ENCODE measurements at places on chromosomes 3 and 15.

DNA sequence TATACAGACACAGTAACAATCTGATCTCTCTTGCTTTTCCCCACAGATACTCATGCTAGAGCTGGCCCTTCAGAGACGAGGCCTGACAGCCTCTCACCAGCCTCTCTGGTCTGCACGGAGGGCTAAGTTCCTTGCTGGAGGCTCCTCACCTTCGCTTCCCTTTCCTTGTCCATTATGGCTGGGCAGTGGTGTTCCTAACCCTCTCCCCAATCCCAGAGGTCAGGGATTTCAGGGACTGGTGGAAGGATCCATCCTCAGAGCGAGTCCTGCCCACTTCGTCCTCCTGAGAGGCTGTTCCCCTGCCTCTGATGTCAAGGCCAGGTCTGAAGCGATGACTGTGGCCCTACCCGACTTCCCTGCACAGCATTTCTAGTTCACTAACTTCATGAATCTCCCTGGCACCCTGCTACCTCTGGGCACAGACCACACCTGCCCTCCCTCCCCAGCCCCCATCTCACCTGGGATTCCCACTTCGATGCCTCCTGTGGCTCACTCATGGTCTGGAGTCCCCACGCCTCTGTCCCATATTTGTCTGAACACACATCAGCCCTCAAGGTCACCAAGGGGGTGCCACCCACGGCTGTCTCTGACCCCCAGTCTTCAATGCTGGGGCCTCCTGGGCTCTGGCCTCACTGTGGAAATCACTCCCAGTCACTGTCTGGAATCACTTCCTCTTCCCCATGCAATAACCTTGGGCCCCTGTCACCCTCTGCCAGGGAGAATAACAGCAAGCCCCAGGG lies 124.9 kb upstream of the PRR20G start:
- DNase-seq, result no peak

GRCh38 chr3:194287977-194288706 lies 63.0 kb downstream of the CPN2 start:
- no peak for DNase-seq

DNA sequence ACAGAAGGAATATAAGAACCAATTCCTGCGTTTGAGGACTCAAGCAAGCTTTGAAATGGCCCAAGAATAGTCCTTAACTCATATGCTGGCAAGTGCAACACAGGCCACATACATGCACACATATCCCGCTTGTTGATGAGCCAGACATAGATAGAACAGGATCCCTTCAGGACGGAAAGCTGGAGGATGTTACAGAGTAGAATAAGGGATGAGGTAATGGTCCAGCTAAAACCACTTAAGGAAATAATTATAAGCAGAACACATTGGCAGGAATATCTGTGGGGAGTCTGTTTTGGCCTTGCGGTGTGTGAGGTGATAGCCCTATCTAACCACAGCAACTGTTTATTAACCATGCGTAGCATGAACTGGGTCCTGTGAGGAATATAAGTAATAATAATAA lies 25.0 kb downstream of the SCG3 start:
- no peak for DNase-seq

GRCh38 chr3:98914210-98915080 lies 12.9 kb upstream of the DCBLD2 start:
- no peak for DNase-seq

GRCh38 chr15:59410391-59410896 lies 27.5 kb upstream of the FAM81A start:
- DNase-seq, result no peak

GRCh38 chr3:85535517-85535916 lies 576.7 kb downstream of the CADM2 start:
- no peak for DNase-seq

DNA sequence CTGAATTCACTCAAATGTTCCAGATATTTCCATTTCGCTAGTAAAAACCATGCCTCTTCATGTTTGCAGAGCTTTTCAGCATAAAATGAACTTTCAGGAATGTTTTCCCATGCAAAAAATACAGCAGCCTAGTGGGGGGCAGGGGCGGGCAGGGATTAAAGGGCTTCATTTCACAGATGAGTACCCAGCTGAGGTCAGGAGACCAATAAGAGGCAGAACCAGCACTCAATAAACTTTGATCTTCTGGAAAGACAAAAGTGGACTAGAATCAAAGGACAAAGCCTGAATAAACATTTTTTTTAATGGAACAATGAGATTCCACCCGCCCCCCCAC lies 8.0 kb downstream of the KLHL25 start:
- no peak for DNase-seq

DNA sequence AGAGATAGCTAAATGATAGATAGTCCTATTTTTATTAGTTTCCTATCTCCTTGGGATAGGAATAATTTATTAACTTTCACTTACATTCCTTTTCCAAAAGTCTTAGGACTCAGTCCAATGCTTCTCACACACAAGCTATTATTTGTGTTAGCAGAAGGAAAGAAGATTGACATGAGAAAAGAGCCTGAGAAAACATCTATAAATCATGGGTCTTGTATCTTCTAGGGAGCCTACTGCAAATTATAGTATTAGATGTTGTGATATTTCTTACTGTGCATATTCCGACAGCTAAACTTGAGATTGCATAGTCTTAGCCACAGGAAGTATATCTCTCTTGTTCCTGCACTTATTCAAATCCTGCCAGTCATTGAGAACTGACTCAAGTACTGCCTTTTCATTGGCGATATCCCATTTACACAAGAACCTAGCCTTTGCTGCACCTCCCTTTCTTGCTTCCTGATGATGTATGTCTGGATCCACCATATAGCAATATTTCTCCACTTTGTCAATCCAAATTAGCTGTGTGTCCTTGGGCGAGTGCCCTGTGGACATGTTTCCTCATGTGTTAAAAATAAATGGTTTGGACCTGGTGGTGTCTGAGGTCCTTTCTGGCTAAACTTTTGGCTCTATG lies 245.1 kb upstream of the LMCD1 start:
- DNase-seq, result no peak

DNA sequence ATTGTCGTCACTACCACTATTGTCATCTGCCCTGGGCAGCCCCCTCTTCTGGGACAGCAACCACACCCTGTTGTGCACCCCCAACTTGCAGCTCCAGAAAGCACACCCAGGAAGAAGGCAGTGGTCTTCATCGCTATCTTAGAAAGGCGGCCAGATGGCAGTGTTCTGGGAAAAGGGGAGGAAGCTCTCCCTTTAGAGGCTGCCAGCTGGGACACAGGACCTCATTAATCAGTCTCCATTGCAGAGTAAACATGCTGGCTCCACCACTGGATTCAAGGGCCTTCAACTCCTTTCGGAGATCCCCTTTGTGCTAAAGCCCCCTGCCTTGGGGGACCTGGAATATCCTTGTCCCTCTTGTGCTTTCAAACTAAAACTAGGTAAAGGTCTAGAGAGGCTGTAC lies 199.3 kb upstream of the LINGO1 start:
- DNase-seq, result no peak

GRCh38 chr3:79902151-79902550 lies 134.4 kb upstream of the ROBO1 start:
- DNase-seq, result no peak

GRCh38 chr3:8827641-8828040 lies 58.2 kb upstream of the OXTR start:
- no peak for DNase-seq

DNA sequence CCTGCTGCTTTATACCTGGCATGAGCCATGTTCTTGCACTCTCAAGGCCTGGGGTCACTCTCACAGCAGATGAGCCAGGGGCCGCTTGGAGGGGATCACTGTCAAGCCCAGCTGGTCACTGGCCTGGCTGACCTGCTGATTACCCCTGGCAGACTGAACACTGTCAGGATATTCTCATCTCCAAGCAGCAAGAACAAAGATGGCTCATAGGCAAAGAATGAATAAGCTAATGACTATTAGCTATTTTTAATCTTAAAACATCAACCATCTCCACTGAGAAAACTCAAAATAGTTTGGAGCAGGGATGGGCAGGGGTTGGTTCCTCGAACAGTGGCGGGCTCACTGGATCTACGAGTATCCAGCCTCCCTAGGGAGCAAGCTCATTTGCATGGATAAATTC lies 64.4 kb upstream of the ACAN start:
- no peak for DNase-seq

DNA sequence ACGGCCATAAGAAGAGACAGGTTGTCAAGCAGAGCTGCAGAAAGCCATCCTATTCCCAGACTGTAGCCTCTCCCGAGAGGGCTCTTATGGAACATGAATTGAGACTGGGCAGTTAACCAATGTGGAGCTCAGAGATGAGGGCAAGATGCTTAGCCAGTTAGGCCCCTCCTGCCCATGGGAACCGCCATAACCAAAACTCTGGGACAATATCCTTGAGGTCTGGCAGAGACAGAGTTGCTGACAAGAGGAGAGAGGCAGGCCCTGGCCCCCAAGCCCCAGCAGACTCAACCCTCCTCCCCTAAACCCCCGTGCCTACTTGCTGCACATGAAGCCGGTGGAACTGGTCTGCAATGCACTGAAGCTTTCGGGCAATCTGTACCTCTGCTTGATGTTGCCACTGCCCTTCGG lies 4.8 kb downstream of the BMF start:
- no peak for DNase-seq

DNA sequence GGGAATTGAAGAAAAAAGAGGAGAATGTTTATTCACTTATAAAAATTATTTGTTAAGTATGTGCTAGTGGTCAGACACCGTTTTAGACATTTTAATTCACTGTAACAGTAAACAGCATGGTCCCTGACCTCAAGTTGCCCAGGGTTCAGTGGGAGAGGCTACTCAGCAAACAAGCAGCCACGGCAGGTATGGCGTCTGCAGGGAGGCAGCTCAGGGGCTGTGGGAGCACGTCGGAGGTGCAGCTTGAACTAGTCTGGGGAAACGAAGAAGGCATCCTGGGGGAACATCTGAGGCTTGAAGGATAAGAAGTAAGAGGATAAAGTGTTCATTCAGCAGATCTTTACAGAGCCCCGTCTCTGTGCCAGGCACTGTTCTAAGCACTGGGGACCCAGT lies 66.0 kb downstream of the CRTC3 start:
- DNase-seq, result no peak

DNA sequence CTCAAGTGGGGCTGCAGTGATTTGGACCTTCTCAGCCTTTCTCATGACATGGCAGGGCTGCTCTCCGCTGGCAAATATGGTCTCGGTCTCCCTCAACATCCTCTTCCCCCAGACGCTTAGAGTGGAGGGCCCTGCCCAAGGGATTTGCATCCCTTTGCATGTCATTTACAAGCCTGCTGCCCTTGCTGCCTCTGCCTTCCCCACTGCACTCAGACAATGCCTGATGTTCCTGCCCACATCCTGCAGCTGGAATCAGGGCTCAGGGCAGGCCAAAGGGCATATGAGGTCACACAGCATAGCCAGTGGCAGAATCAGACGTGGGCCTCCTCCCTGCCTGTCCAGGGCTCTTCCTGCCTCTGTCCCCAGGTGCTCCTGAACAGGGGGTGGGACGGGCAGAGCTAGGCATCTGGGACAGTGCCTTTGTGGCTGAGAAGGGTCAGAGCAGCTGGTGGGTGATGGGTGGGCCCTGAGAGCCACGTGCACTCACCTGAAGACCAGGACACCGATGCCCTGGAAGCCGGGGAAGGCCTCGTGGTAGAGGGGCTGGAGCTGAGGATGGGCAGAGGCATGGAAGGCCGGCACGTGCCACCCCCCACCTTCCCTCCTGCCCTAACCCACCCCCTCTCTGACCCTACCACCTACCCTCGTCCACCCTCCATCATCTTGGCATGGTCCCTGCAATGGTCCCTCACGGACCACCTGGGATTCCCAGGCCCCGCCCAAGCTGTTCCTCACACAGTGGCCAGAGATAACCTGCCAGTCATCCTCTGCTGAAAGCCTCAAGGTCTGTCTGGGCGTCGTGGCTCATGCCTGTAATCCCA lies 27.4 kb upstream of the GOLGA6C start:
- peak; percentile 33 for DNase-seq

DNA sequence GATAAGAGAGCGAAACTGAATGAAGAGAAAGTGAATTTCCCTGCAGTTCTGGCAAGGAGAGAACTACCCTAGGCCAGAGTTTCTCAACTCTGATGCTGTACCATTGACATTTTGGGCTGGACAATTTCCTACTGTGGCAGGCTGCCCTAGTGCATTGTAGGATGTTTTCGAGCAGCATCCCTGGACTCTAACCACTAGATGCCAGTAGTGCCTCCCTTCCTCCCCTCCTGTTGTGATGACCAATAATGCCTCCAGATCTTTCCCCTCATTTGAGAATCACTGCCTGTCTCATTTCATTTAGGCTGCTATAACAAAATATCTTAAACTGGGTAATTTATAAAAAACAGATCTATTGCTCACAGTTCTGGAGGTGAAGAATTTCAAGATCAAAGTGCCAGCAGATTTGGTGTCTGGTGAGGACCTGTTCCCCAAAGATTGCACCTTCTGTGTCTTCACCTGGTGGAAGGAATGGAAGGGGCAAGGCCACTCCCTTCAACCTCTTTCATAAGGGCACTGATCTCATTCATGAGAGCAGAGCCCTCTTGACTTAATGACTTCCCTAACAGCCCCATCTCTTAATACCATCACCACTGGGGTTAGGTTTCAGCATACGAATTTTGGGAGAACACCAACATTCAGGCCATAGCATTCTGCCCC lies 188.9 kb upstream of the MEIS2 start:
- DNase-seq, result no peak

GRCh38 chr15:51195459-51195858 lies 100.8 kb upstream of the TNFAIP8L3 start:
- DNase-seq, result no peak

- no peak for DNase-seq
Measured at GRCh38 chr3:168071591-168072322, 24.0 kb downstream of the GOLIM4 start.

- DNase-seq, result no peak
Measured at GRCh38 chr3:81651139-81651538, 110.3 kb downstream of the GBE1 start.

- no peak for DNase-seq
Measured at GRCh38 chr15:48806151-48806550, 4.7 kb downstream of the CEP152 start.

DNA sequence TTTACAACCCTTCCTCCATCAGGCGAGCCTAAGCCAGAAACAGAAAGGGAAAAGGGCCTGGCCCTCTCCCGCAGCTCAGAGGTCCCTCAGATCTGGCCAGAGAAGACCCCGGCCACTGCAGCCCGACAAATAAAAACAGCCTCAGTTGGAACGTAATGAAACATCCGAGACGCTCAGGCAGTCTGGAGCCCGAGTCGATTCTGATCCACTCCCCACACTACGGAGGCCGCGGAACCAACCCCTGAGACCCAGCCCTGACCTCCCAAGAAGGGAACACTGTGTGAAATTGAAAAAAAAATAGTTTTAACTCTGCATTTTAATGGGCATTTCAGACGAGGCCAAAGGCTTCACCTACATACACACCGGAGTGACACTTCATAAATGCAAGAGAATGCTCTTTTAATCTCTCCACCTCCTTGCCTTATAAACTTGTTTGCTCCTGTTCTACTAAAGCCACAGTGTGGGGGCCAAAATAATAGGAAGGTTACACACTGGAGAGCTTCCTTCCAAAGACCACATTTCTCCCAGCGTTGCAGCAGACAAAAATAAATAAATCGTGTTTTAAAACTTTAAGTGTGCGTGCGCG lies 3.7 kb downstream of the MEIS2 start:
- no peak for DNase-seq

DNA sequence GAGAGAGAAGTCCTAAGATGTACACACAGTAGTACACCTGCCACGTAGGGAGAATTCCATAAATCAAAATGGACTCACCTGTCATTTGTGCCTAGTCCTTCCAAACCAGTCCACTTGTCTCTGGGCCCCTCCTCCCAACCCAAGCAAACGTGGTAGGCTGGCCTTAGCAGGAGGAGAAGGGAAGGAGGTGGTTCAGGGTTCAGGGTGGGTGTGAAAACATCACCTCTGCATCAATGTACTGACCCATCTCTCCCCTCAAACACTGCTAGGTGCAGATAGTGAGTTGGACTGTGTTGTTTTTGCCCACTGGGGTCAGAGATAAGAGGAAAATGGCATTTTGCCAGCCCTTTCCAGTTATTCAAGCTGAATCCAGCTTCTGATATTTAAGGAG lies 99.3 kb downstream of the MME start:
- no peak for DNase-seq
